ENCODE measurements at places on chromosomes 7 and 10.

- DNase-seq = no peak
Observed at GRCh38 chr10:130251766-130252165, 115.6 kb downstream of the GLRX3 start.

DNA sequence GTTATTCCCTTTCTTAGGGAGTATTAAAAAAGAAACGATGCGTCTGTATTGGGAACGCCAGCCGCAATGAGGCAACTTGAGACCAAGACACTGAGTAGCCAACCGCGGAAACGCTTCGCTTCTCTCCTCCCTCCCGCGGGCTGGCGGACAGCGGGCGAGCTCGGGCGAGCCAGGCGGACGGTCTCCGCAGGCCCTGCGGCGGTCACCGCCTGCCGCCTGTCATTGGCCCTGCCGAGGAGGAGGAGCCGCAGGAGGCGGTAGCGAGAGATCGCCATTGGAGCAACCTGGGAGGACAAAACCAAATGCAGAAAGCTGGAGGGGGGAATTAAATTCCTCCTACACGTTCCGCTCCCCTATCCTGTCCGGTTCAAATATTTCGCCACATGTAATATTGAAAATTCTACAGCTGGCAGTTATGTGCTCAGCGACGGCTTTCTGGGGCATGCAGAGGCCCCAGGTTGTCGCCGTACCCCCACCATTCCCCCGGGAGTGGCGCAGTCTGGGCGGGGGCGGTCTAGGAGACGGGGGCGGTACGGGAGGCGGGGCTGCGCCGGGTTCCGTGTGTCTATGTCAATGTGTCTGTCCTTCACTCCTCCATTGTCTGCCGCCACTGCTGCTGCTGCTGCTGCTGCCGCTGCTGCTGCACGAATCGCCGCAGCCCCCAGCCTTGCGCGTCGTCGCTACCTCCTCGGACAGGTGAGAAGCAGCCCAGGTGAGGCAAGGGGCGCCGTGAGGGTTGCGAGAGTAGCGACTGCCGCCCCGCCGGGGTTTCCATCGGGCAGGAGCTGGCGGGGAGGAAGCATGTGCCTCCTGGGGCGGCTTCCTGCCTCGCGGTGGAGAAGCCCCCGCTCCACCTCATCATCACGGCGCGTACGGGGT is at the start of the genes ANKMY2 and BZW2:
ANKMY2 (minus strand) TSS at position 162 of the 879 bp plus-strand sequence. CDS start 181 bp downstream, outside the sequence.
BZW2 (plus strand) TSS at position 589 of the 879 bp plus-strand sequence. CDS start 19,263 bp downstream, outside the sequence.
- peak; percentile 84 for DNase-seq

DNA sequence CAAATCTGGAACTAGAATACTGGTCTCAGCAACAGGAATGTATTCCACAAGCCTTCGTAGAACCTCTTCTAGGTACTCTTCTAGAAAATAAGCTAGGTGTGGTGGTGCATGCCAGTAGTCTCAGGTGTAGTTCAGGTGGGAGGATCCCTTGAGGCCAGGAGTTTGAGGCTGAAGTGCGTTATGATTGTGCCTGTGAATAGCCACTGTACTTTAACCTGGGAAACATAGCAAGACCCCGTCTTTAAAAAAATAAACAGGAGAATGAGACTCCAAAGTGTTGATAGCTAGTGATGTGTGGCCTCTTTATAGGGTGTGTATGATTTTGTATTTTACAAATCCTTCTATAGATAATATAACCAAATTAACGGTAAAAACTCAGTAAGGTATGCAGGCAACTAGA is 1.5 kb upstream of the ZNF775 start:
- no peak for DNase-seq

- DNase-seq = no peak
Observed at GRCh38 chr7:108026116-108026515, 23.2 kb upstream of the LAMB1 start.

DNA sequence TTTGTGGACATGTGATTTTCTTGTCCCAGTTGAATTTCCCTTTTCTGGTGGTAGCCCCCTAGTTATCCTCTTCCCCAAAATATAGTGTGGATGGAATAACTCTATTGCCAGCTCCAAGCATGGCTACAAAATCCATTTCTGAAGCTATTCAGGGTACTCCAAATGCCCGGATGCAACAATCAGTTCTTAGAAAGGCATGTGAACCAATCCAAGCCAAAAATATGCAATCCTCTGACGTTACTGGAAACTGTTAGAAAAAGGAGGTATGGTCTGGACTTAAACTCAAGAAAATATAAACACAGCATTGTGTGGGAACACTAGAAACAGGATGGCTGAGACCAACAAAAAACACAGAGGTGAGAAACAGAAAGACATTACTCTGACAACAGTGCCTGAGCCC is 347.0 kb downstream of the GPAM start:
- no peak for DNase-seq

GRCh38 chr7:121008816-121009215 is 20.3 kb downstream of the CPED1 start:
- DNase-seq = no peak

GRCh38 chr10:27635699-27636270 is 109.8 kb downstream of the MKX start:
- DNase-seq = no peak

- no peak for DNase-seq
Observed at GRCh38 chr10:53667063-53667462, 894.5 kb upstream of the MBL2 start.

DNA sequence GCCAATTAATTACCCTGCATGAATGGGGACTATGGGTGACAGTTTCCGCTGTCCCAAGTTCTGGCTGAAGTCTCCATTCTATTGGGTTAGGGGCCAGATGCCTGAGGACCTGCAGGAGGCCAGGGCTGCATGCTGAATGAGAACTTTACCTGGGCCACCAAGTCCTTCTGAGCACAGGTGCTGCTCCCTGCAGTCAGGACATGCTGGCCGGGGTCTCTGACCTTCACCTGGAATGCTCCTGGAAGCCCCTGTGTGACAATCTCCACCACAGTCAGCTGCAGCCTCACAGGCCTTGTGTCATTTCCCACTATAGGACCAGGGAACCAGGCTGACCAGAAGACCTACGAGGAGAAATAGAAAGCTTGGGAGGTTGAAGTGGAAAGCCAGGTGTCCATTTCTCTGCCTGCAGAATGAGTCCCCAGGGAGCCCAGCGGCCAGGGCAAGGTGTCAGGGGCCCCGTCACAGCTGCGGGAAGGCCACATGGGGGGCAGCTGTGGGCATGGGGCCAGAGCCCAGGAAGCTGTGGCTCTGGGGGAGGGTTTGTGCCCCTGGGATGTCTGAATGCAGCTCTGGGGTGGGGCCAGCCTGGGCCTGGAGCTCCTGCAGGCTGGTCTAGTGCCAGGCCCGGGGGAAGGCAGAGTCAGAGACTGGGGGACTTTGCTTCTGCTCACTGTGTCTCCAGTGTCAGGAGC is 5.6 kb upstream of the GIMAP8 start:
- no peak for DNase-seq

DNA sequence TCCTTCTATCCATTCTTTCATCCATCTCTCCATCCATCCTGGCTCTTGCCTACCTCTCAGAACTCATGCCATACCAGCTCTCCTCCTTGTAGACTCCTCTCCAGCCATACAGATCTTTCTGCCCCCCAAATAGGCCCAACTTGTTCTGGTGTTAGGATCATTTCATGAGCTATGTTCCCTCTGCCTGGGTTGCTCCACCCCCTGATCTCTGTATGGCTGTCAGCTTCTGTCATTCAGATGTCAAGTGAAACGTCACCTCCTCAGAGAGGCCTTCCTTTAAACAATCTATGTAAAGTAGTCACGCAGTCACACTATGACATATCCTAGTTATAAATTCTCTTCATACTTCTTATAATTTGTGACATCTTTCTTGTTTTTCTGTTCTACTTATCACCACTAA is 42.3 kb upstream of the PNLIPRP3 start:
- no peak for DNase-seq

DNA sequence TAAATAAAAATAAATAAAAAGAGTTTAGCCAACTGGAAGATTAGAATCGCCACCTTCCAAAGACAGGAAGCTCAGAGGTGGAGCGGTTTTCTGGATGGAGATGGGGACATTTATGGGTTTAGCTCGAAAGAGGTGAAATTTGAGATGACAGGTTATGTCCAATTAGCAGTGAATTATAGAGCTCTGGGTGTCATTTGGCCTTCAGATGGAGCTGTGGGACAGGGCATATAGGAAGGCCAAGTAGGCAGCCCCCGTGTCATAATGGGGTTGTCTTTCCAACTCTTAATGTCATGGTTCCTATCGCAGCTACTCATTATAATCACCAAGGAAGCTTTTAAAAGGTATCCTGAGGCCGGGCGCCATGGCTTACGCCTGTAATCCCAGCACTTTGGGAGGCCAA is 21.0 kb upstream of the EEPD1 start:
- DNase-seq = no peak

DNA sequence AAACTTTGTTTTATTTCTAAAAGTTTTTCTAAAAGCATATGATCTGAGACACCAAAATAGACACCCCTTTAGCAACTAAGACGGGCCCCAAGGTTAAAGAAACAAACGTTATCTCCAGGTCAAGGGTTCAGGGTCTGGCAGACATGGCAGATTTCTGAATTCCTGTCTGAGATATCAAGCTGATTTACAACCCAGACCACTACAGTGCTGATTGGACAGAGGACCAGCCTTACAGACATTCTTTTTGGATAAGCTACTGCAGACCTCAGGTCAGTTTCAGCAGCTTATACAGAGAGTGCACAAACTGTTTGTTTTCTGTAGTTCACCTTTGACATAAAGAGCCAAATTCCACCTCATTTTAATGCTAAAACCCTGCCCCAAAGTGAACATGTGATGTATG is 34.8 kb downstream of the SVOPL start:
- no peak for DNase-seq

- DNase-seq = no peak
Observed at GRCh38 chr7:136336932-136337331, 359.8 kb upstream of the MTPN start.

DNA sequence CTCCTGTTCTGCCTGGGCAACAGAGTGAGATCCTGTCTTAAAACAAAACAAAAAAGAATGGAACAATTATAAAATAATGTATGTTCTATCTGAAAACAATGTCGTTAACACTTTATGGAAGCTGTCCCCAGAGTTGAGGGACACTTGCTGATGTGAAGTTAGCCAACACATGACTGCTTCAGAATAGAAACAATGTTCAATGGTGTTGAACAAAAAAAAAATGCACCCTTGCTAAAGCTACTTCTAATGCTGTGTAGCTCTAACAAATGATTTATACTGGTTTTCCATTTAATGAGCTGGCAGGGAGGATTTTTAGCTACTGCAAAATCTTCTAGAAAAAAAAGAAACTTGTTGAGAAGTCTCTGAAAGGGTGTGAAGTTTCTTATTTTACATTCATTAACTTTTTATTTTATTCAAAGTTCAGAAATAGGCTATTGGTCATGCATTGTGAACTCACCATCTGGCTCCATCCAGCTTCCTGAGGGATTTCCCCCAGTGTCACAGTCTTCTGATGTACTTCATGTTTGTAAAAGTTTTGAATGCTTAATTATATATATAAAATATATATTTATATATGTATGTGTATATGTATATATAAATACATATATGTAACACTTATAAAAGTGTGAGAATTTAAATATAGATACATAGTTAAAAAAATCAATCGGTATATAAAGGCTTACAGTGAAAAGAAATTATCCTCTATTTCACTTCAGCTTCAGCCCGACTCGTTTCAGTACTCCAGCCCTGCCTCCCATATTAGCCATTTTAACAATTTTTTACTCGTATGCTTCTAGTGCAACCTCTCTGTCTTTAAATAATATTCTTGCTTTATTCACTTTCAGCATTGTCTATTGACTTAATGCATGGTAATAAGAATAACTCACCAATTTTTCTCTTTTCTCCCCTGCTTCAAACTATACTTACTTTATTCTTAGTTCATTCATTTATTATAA is 35.0 kb downstream of the HDAC9 start:
- DNase-seq = no peak

DNA sequence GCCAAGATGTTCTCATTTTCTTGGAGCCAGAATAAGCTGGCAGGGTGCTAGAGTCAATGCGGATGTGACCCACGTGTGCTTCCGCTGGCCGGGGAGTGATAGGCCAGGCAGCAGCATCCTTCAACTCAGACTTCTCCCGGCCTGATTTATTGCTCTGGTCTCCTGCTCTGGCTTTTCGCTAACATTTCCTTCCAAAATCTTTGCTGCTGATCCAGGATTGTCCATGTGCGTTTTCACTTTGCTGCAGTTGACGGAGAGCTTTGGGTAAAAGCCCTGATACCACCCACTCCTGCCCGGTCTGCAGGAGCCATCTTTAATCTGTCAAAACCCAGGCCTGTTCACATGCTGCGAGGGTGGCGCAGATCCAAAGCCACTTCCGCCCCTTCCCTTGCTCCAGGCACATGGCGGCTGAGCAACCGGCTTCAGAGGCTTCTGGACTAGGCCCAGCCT is 106.8 kb downstream of the CYP26A1 start:
- no peak for DNase-seq

DNA sequence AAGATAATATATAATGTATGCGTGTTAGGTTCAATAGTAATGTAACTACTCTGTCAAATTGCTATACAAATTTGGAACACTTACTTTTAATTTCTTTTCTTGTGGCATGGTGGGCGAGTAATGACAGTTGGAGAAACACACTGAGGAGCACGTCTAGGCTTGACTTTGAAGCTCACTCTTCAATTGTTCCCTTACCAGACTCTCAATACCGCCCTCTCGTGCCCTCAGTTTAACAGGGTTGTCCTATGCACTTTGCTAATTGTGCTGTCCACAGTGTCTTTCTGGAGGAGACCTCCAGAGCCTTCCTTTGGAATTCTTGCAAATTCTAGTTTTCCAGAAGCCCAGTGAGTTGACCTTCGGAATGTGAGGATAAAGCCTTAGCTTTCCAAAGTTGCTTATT is 107.2 kb upstream of the RELN start:
- no peak for DNase-seq

DNA sequence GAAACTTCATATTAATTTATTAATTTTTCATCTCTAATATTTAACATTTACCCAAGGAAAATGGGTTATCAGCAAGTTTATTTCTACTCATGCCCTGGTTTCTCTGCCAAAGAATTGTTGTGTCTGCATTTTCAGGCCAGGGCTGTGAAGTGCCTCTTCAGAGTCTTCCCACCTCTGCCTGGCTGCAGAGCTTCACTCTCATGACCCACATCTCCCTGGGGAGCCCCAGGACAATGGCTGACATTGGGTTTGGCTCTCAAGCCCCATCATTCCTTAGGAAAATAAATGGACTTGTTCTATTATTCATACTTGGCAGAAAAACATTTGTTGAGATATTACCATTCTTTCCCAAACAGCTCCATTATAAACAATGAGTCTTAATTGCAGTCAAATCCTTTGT is 30.3 kb downstream of the CACNA2D1 start:
- DNase-seq = no peak

- no peak for DNase-seq
Observed at GRCh38 chr7:35524112-35524804, 170.7 kb downstream of the HERPUD2 start.

DNA sequence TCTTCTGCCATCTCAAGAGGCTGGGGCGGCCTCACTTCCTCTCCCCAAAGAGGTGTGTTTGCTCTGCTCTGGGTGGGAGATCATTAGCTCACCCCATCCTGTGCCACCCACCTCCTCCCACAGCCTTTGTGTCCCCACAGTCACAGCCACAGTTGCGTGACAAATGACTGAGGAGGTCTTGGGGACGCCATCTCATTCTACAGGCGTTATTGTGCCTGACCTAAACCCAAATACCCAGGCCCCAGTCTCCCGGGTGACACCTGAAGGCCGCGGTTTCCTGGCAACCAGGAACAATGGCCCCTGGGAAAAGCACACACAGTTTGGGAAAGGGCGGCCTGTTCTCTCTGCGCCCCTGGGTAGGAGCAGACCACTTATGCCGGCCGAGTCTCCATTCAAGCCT is 51.6 kb downstream of the SLIT1 start:
- DNase-seq = no peak
